ENCODE measurements at places on chromosomes 4 and X.

DNA sequence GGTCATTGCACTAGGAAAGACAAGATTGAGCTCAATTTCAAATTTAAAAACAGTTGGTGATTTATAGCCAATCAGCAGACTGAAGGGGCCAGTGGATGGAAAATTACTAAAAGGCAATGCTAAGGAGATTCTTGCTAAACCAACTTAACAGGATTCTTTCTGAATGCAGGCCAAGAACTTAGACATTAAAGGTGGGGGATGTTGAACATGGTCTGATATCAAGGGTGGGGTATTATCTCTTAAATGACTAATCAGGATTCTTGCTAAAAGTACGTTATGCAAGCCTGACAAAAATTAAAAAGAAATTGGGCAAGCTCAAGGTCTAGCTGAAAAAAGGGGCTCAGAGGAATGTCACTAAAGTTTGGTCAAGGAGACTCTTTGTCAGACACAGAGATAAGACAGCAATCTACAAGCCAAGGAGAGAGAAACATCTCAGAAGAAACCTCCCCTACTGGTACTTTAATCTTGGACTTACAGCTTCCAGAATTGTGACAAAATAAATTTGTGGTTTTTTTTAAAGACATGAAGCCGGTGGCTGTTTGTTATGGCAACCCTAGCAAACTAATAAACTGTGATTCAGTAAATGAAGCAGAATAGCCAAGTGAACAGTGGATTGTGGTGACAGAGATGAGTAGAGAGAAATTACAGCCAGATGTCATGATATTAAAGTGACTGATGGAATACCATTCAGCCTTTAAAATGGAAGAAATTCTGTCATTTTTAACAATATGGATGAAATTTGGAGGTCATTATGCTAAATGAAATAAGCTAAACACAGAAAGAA is 120.3 kb upstream of the KLHL4 start:
- no peak for DNase-seq

DNA sequence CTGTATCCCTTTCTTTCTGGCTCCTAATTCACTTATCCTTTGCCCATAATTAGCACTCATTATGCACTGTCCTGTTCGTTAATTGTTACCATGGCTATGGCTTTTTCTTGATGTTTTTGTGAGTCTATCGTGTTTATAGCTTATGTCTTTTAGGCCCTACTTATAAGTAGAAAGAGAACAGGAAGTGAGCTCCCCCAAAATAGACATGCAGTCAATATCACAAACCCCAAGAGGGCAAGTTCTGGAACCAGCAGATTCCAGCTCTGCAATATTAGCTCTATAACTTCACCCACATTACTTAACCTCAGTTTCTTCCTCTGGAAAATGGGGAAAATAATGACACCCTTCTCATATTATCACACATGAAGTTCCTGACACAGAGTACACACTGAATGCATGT is 7.4 kb upstream of the HS3ST1 start:
- no peak for DNase-seq

- no peak for DNase-seq
Measured at GRCh38 chr4:155954118-155954685, 536 bp upstream of the CTSO start.

GRCh38 chrX:136735601-136736000 is 45.1 kb downstream of the ARHGEF6 start:
- no peak for DNase-seq

GRCh38 chr4:90185416-90185815 is 58.2 kb downstream of the CCSER1 start:
- DNase-seq, result no peak

DNA sequence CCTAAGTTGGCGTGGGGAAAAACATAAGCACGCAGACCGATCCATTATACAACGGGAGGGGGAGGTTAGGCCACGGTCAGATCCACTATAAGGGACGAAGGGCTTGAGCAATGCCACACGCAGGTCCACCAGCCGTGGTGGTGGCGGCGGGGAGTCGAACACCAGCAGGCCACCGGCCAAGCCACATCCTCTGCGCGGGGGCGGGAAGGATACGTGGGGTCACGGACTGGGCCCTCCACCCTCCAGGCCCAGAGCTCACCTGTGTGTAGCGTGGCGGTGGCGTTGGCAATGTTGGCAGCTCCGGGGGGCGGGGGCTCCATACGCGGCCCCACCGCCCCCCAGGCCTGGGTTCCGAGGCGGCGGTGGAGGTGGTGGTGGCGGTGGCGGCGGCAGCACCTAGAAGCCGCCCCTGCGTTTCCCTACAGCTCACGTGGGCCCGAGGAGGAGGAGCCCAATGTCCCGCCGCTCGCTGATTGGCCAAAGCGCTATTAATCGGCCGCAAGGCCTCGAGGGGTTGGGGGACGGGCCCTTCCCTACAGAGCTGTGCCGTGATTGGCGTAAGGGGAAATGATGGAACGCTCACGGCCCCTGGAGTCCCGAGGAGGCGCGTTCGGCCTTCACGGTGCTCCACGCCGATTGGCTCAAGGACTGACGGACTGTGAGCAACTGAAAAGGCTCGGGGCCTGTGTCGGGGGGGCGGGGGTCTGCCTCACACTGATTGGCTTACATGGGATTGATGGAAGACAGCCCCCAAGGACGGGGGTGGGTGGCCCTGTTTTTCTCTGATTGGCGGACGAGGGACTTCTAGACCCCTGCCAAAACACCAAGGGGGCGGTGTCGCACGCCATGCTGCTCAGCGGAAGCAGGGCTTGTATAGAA is at the start of gene ELK1:
Gene ELK1, minus strand, starts transcription at position 400 of the 879 bp plus-strand sequence. CDS start 9,122 bp downstream, outside the sequence.
- peak; percentile 60 for DNase-seq

GRCh38 chr4:1294891-1295290 is 5.2 kb downstream of the MAEA start:
- no peak for DNase-seq

- no peak for DNase-seq
Measured at GRCh38 chr4:126087101-126087500, 772.3 kb downstream of the FAT4 start.

DNA sequence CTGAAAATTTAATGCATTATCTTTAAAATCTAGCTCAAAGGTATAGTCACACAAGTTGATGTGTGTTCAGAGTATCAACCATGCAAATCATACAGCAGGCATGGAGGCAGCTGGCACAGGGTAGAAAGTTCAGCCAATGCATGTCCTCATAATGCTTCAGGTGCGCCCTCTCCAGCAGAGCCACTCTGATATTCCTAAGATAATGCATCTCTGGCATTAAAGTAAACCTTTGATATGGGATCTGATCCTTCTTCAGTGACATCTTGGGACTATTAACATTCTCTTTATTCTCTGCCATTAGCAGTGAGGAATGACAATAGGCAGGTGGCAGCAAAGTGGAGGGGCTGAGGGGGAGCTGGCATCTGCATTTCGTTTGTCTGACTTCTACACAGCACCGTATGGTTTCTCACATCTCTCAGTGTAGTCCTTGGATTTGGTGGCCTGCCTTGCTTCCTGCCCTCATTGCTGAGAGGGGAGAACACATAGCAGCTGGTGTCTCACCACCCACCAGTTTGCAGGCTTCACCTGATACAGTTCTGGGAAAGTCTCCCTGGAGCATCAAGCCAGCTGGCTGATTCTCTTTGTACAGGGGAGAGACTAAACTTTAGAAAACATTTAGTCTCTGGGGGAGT is 168.7 kb upstream of the TBC1D9 start:
- DNase-seq, result no peak

DNA sequence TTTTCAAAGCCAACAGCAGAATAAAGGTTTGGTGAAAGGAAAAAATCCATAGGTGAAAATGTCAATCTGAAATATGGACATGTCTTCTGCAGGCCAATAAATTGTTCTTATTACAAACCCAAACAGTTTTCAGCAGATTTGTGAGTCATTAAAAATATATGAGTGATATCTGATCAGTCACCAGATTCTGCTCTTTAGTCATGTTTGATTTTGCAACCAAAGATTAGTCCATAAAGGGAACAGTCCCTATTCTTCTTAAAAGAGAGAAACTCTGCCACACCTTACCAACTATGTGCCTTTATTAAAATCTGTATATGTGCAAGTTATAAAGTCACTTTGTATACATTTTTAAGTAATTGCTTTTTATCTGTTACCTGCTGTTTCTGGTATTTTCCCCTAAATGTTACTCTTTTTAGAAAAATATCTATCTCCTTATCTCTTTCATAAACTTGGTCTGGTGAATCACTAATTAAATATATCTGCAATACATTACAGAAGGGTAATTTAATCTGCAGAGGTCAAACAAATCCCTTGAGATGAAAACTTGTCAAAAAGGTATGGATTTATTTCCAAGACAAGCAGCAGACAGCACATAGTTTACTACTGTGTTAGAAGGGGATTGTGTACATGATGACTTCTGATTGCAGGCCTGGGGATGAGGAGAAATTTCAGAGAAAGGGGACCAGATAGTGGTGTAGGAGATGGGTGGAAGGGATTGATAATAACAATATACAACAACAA is 322.9 kb upstream of the NWD2 start:
- no peak for DNase-seq

All from stimulated activated CD4-positive, alpha-beta T cell treated with anti-CD3 and anti-CD28 coated beads, Interleukin-1b, Interleukin-23, amount 100 ng/mL, for 24 hours (primary cell).